ENCODE measurements at places on chromosomes 6 and 20.

DNA sequence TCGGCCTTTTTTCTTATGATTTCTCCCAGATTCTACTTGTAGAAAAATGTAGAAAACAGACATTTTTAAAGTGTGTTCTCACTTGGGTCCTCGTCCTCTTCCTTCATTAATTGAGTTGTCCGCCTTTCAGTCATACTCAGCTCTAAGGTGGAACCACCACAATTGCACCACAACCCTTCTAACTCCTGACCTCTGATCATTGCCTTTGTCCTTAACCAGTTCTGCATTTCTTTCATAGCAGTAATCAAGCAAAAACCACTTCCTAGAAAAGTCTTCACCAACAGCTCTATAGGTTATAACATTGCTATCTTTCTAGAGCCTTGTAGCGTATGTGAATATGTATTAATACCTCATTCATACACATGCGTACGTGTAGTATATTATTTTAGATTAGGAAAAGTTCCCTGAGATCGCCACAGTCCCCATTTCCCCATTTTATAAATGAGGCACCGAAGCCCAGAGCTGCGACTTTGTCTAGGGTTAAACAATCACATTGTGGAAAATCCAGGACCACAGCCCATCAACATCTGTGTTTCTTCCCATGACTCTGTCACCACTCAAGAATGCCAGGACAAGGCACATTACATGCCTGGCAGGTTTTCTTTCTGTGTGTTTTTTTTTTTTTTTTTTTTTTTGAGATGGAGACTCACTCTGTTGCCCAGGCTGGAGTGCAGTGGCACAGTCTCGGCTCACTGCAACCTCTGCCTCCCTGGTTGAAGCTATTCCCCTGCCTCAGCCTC is 175.5 kb downstream of the BTBD3 start:
- no peak for DNase-seq

DNA sequence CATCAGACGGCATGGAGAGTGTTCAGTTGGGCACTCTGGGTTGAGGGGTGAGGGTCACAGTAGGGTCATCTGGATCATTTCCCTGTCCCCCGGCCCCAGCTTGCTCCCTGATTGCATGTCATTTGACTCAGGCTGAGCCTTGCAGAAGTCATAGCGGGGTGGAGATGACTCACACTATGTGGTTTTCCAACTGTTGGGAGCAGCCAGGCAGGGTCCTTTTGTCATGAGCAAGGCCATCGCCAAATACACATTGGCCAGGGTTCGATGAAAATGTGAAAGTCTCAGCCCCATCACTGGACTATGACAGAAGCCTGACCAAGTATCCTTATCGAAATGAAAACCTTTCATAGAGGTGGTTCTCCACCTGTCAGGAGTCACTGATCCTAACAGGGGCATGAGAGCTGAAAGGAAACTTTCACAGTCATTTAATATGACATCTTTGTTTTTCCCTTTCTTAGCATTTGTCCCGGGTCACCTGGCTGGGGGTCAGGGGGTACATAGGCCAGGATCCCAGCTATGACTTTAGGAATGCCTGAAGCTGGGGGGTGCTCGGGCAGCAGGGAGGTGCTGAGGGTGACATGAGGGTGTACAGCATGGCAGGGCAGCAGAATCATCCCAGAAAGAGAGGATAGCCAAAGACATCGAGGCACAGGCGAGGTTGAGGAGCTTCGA is 70.2 kb upstream of the CD93 start:
- DNase-seq, result no peak

- DNase-seq, result no peak
These were observed 90.0 kb downstream of the CD2AP start for GRCh38 chr6:47567586-47567985.

DNA sequence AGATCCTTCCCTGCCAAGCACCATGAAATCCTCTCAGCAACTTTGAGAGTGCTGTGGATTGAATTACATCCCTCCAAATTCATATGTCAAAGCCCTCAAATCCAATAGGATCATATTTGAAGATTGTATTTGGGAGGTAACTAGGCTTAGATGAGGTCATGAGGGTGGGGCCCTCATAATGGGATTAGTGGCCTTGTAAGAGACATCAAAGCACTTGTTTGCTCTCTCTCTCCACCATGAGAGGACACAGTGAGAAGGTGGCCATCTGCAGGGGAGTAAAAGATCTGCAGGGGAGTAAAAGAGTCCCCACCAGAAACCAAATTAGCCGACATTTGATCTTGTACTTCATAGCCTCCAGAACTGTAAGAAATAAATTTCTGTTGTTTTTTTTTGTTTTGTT is 298.2 kb downstream of the SAMD5 start:
- DNase-seq, result peak; percentile 86

DNA sequence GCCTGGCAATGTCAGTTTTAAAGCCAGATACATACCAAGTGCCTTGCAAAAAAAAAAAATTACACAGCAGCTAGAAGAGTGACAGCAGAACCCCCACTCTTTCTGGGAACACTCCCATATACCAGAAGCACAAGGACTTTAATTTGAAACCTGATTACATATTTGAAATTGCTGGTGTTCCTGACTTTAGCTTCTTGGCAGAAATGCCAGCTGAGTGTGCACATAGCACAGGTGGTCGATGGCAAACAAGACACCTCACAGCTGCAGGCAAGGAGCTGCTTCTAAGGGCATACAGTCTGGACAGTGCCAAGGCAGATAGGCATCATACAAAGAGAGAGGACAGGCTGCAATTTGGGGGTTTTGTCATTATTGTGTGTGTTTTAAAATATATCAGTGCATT is 150.7 kb upstream of the SGK1 start:
- no peak for DNase-seq

DNA sequence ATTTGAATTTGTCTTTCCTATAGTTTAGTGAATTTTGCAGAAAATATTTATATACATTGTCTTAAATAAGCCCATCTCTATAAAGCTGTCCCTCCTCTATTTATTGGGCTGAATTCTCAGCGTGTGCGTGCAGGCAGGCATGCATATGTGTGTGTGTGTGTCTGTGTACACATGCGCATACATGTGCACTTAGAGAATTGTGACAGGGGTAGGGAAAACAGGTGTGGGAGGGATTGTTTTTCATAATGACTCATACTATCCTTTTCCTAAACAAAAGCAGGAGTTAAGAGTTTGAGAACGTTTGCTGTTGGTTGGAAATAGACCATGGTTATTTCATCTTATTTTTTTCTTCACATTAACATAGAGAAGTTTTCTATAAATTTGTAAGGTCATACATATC is 43.4 kb upstream of the FABP7 start:
- DNase-seq, result peak; percentile 32

DNA sequence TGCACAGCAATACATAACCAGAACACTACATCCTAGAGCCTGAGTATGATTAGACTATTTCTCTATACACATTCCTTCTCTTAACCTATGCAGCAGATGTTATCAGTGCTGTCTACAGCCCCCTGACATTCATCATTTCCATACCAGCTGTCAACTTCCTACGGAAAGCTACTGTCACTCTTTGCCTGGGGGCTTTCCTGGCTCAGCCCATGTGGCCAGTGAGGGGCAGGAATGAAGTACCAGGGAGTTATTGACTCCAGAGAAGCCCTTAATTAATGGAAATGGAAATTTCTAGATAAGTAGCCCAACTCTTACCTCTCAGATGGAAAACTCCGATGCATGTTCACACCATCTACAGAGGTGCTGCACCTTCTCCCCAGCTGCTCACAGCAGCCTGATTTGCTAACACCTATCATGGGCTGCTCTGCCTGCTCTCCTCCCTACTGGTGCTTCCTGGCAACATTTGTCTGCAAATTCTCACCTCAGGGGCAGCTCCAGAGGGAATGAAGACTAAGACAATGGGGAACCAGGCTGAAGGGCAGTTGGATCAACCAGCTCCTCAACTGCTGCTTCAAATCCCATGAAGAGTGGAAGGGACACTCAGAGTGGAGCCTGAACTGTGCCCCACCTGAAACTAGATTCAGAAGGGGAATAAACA is 59.6 kb downstream of the LINC00237 start:
- DNase-seq, result peak; percentile 76

- no peak for DNase-seq
These were observed 37.0 kb upstream of the PXDC1 start for GRCh38 chr6:3788408-3789017.

DNA sequence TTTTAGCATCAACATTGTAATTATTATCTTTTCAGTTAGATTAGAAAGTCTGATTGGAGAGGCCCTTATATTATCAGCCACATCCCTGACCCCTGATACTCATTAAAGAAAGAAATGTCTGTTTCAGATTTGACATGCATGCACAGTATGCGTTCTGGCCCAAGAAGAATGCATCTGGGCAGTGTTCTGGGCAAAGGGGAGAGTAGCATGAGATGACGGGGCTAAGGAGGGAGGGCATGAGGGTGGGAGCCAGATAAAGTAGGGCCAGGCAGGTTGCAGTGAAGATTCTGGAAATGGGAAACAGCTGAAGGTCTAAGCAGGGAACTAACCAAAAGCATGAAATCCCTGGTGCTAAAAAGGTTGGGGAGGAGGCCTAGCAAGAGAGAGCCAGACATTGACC is 7.3 kb downstream of the SAYSD1 start:
- no peak for DNase-seq

GRCh38 chr20:35001596-35002362 is 46.1 kb downstream of the MYH7B start:
- DNase-seq, result no peak

DNA sequence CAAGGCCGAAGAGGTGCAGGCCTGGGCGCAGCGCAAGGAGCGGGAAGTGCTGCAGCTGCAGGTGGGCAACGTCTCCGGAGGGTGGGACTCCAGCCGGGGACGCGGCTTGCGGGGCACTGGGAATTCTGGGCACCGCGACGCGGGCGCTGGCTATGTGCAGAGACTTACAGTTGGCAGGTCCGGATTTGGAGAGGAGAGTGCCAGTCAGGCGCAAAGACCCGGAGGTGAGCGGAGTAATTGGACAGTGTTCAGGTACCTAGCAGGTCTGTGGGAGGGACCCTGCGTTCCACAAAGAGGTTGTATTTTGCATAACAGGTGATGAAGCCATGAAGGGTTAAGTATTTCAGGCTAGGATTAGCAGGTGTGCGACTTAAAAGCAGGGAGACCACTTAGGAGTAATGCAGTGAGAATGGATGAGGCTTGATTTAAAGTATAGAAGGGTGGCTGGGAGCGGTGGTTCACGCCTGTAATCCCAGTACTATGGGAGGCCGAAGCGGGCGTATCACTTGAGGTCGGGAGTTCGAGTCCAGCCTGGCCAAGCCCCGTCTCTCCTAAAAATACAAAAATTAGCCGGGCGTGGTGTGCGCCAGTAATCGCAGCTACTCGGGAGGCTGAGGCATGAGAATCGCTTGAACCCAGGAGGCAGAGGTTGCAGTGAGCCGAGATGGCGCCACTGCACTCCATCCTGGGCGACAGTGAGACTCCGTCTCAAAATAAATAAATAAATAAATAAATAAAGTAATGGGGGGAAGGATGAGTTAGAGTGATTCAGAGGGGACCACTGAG is 1.0 kb downstream of the MRPS26 start:
- no peak for DNase-seq

GRCh38 chr20:40493549-40493948 is 195.5 kb downstream of the MAFB start:
- no peak for DNase-seq

GRCh38 chr6:15526212-15526701 is 136.6 kb downstream of the DTNBP1 start:
- no peak for DNase-seq

- no peak for DNase-seq
These were observed 19.2 kb downstream of the JAG1 start for GRCh38 chr20:10654630-10655029.

- DNase-seq, result no peak
These were observed 376.7 kb downstream of the SMOC2 start for GRCh38 chr6:168817558-168818159.

DNA sequence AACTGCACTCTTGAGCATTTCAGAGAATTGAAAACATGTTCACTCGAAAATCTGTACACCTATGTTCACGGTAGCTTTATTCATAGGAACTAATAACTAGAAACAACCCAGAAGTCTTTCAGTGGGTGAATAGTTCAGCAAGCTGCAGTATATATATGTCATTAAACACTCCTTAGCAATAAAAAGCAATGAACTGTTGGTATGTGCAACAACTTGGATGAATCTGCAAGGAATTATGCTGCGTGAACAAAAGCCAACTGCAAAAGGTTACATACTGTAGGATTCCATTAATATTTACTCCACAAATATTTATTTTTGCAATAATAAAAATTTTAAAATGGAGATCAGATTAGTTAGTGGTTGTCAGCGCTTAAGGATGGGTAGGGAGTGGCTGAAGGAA is 22.1 kb upstream of the FKBP1A start:
- DNase-seq, result no peak

- DNase-seq, result no peak
These were observed 23.5 kb downstream of the TBC1D20 start for GRCh38 chr20:438571-439469.

- DNase-seq, result no peak
These were observed 32.9 kb downstream of the RNF217 start for GRCh38 chr6:124995131-124995530.

GRCh38 chr6:7646394-7646793 is 56.4 kb downstream of the SNRNP48 start:
- DNase-seq, result no peak

- DNase-seq, result no peak
These were observed 239.0 kb upstream of the KCNQ5 start for GRCh38 chr6:72382602-72383529.

DNA sequence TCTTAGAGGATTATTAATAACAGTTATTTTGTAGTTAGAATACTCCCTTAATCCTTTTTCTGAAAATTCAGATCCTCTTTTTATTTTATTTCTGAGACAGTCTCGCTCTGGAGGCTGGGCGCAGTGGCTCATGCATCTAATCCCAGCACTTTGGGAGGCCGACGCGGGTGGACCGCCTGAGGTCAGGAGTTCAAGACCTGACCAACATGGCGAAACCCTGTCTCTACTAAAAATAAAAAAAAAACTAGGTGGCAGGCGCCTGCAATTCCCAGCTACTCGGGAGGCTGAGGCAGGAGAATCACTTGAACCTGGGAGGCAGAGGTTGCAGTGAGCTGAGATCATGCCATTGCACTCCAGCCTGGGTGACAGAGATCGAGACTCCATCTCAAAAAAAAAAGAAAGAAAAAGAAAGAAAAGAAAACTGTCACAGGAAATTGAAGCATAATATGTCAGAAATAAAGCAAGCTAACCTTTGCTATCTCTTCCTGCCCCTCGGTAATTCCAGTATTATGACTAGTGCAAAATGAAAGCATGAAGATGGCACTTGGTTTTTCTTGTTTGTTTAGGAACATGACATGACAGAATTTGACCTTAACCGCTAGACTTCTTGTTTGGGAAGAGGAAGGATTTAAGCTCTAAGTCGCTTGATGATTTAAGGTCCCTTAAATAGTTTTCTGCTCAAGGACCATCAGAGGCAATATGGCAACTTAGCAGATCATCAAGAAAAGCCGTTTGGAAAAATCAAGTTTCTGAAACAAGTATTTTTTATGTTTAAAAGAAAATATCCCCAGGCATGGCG is 1.8 kb upstream of the RBM39 start:
- DNase-seq, result no peak

DNA sequence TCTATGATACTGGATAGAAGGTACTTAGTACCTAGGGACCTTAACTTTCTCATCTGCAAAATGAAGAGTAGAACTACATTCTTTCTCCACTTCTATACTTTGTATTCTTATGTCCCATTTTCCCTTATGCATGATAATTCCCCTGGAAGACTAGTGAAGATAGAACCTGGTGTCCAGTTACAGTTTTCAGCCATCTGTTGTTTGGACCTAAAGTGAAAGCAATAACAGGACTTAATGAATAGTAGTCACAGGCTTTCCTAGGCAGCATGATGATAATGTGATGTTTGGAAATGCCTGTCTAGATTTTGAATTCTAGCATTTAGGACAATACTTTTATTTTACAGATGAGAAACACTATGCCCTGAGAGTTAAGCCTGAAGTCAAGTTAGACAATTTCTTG is 153.8 kb downstream of the RIMS1 start:
- DNase-seq, result peak; percentile 81

Measured in NCI-H524 (cell line).